ENCODE measurements at places on chromosomes 7 and 10. TPM values are rescaled to one million over a fixed set of nuclear protein-coding genes. Genes with fewer than 3 reads are reported as not detected.

GRCh38 chr10:17256627-17257026 lies 28.6 kb downstream of the VIM start:
- DNase-seq = peak; percentile 31

- DNase-seq = peak; percentile 44
Observed at GRCh38 chr10:44198096-44198779, 186.7 kb downstream of the CXCL12 start.

GRCh38 chr10:62046522-62047227 lies 145.2 kb downstream of the ARID5B start:
- DNase-seq = peak; percentile 95

DNA sequence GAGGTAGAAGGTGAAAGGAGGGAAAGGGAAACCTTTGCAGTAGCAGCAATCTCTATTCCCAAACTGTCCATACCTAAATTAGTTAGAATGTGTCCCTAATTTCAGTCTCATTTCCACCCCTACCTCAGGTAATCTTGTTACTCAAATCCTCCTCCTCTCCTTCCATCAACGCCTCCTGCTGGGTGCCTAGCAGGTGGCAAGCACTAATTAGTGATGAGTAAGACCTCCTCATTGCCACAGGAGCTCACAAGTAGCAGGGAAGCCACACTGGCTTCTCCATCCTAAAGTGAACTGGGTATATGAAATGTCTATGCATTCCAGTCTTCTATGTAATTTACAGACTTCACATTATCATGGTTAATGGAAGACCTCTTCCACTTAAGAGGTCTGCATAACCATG lies 25.7 kb upstream of the FAM133B start:
- no peak for DNase-seq

GRCh38 chr7:18515067-18515466 lies 19.5 kb downstream of the HDAC9 start:
- DNase-seq = no peak

GRCh38 chr7:6652446-6653011 lies 15.4 kb downstream of the ZNF316 start:
- DNase-seq = no peak

- DNase-seq = no peak
Observed at GRCh38 chr10:133115976-133116375, 28.3 kb downstream of the ADGRA1 start.

DNA sequence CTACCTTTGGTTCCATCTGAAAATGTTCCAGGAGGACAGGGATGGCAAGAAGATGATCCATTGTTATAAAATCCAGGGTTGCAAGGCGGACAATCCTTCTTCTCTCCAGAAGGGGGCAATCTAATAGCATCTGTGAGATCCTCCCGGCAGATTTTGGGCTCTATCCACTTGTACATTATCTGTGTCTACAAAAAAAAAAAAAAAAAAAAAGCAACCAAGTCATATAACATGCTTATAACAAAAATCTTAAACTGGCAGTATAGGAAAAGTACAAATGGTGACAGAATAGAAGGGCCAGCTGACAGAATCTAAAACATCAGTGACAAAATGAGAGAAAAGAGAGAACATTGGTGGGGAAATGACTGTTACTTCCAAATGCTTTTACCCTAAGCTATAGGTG lies 132.7 kb downstream of the ELAPOR2 start:
- peak; percentile 47 for DNase-seq

- DNase-seq = peak; percentile 3
Observed at GRCh38 chr7:26857506-26858240, 6.7 kb downstream of the SKAP2 start.

DNA sequence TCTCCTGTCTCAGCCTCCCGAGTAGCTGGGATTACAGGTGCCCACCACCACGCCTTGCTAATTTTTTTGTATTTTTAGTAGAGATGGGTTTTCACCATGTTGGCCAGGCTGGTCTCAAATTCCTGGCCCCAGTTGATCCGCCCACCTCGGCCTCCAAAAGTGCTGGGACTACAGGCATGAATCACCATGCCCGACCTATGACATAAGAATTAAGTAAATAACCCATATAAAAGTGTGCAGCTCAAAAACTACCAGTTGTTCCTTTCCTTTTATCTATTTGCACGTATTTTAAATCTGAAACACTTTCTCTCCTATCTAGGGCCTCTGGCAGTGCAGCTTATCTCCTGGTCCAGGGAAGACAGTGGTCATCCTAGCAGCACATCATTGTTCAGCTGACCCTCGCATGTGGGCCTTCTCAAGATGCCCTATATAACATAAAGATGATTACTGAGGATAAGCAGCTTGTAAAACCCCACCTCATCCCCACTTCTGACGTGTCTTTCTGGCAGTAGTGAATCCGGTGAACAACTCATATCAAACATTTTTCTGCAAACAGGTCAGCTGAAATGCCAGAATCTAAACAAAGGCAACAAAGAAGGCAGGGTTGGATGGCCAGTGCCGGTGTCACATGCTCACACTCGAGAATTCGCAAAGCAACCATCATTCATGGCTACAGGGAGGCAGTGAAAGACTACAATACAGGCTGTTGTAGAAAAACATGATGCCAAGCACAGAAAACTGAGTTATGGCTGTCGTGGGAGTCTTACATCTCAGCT lies 36.0 kb upstream of the KCNIP2 start:
- peak; percentile 81 for DNase-seq

- no peak for DNase-seq
Observed at GRCh38 chr7:20402747-20403230, 72.1 kb downstream of the ITGB8 start.

GRCh38 chr10:132143162-132143561 lies 43.6 kb upstream of the DPYSL4 start:
- DNase-seq = no peak

DNA sequence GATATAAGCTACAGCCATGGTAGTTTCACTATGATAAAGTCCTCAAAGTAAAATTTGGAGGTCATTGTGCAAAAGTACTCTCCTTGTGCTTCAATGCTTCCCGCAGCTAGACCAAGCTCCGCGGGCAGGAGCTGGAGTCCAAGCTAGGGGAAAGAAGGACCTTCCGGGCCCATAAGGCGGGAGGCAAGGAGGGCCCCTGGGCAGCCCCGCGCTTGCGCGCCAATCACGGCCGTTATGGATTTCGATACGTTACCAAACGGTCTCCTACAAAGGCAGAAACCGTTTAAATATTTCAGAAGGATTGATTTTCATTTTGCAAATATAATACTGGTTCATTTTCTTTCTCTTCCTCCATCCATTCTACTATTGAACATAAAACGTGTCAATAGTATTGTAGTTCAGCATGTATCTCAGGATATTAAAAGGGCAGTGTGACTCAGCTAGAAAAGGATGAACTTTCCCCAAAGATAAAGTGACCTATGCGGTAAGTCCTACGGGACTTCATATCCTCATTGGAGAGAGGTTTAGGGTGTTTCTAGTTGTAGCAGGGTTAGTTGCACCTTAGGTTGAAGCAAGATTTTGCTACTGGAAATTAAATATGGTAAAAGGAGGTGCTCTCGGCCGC lies 128.0 kb downstream of the KIF20B start:
- no peak for DNase-seq

DNA sequence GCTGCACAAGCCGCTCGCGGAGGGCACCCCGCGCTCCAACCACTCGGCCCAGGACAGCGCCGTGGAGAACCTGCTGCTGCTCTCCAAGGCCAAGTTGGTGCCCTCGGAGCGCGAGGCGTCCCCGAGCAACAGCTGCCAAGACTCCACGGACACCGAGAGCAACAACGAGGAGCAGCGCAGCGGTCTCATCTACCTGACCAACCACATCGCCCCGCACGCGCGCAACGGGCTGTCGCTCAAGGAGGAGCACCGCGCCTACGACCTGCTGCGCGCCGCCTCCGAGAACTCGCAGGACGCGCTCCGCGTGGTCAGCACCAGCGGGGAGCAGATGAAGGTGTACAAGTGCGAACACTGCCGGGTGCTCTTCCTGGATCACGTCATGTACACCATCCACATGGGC lies 50.0 kb downstream of the FIGNL1 start:
- no peak for DNase-seq

GRCh38 chr10:79044846-79045245 lies 23.9 kb upstream of the ZMIZ1 start:
- no peak for DNase-seq

DNA sequence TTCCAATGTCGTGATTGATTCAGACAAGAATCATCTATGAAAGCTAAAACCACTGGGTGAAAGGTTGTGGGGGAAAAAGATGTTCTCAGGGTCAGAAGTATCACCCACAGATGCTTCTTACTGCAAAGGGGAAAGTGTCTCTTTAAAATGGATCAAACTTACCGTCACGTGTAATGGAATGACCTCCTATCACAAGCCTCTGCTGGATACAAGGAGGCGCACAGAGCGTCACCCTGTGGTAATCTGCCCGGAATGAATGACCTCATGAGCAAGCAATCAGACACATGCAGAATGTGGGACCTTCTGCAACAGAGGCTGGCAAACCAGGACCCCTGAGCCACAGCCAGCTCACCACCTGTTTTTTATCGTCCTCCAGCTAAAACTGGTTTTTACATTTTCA lies 33.0 kb downstream of the WIPF3 start:
- DNase-seq = peak; percentile 48

DNA sequence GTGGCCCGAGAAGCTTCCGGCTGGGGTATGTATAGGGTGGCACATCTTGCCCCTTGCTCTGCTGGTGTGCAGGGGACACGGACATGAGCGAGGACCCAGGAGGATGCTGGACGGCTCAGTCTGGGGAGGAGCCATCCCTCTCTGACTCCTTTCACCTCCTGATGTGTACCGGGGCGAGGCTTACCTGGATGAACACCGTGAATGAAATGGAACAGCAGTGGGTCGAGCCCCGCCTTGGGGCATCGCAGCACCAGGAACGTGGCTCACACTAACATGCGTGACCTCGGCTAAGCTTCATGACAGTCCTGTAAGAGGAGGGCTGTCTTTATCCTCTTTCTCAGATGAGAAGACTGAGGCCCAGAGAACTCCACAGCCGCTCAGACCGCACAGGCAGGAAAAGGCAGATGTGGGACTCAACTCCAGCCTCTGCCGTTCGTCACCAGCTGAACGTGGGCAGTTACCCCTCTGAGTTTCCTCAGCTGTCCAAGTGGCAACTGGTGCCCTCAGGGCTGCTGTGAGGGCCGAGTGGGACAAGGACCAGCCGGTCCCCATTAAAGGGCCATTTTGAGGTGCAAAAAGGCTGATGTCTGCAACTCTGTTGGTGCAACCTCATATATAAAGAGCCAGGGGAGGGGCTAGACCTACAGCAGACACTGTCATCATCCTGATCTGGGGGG lies 54.5 kb downstream of the INSIG1 start:
- DNase-seq = no peak

Gene OR2A12
- total RNA-seq = not detected

Gene PCLO
- total RNA-seq = under 0.01 TPM

Gene STAG3
- total RNA-seq = under 0.01 TPM

Gene PAPOLB
- not detected for total RNA-seq
